ENCODE measurements at places on chromosomes 5 and 9. TPM values are rescaled to one million over a fixed set of nuclear protein-coding genes. Genes with fewer than 3 reads are reported as not detected.

DNA sequence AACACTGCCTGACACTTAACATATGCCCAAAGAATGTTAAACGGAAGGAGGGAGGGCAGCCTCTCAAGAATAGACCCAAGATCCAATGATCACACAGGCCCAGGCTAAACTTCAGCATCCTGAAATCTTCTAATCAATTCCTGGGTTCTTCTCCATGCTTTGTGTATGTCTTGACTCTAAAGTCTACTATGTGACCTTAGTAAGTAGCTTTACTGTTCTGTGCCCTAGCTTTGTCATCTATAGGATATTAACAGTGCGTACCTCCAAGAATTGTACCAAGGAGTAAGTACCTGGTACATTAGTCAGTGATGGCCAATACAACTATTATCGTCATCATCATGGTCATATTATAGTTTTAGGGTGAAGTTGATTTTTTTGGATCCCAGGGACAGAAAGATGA, 96.6 kb downstream of the SGCD start:
- no peaks in the 10 kb centered on the region for H3K27me3 ChIP-seq
- peaks cover 4% of the 10 kb centered on the region for H3K4me1 ChIP-seq
- H3K4me3 ChIP-seq, result no peak overlapping the region
- H3K27ac ChIP-seq, result no peak overlapping the region
- DNase-seq, result no peak

DNA sequence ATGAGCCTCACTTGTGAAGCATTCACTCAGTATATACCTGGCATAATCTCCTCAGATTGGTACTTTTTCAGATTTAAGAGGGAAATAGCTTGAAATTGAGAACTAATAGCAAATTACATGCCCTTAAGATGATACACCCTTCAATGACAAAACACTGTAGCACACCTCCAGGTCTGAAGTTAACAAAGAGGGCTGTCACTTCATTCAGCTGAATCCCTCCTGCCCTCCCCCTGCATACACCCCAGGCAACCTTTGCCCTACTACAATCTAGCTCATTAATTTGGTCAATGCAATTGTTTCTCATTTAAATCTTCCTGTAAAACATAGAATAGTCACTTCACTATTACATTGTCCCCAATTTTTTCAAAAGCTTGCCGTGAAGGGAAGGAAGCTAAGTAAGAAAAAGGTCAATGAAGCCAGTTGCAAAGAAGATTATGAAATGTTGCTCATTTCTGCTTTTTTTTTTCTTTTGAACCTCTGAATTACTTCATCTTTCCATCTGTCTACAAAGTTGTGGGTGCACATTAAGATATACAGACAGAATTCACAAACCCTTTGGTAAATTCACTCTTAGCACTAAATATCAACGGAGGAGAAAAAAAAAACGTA, 294.8 kb upstream of the PTGER4 start:
- no peak for DNase-seq
- no peaks in the 10 kb centered on the region for H3K36me3 ChIP-seq
- no peak overlapping the region for H3K27ac ChIP-seq
- H3K27me3 ChIP-seq, result no peaks in the 10 kb centered on the region

DNA sequence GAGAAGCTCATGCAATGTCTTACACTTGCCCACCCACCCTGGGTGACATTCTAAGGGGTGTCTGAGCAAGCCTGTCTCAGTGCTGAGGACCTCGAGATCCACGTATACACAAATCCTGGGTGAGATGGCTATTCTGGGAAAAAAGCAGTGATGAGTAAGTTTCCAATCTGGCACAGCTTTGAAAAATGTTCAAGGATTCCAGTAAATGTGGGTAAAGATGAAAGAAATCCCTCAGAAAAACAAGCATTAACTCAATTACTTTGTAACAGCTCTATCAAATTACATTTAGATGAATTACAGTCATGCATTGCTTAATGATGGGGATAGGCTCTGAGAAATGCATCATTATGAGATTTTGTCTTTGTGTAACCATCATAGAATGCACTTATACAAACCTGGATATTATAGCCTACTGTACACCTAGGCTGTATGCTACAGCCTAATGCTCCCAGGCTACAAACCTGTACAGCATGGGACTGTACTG, 26.9 kb downstream of the GOLM1 start:
- H3K4me3 ChIP-seq, result no peak overlapping the region
- H3K4me1 ChIP-seq, result no peaks in the 10 kb centered on the region
- no peak overlapping the region for H3K27ac ChIP-seq
- no peaks in the 10 kb centered on the region for H3K36me3 ChIP-seq
- DNase-seq, result no peak
- H3K27me3 ChIP-seq, result no peaks in the 10 kb centered on the region

DNA sequence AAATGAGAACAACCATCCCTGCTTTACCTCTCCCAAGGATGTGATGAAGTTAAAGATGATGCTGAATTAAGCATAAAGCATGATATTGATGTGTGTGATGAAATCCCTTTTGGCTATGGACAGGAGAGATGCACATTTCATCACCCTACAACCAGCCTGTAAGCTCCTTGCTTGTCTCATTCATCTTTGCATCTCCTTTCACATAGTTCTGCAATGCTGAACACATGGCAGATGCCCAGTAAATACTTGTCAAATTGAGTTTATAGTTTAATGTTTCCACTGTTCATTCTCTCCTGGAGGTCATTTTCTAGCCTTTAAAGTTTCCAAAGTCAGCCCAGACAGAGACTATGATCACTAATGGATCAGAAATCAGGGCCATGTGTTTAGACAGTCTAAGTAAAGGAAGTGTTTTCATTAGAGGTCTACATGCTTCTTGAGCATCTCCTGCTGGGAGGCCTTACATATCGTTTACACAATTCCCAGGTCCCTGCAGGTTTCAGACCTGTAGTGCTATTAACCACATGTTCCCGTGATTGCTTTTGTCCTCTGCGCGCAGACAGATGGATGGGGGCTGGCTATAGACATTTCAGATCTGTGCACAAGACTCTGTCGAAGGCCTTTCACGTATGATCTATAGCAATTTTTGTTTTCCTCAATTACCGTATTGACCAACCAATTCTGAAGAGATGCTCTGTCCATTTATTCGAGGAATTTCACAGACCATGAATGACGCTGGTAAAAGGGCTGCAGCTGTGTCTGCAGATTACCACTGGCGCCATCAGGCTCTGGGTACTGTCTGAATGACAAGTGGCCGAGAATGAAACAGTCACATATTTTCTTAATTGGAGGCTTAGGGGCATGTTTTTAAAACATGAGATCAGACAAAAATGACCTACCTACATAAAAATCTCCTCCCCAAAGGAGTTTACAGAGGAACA, 49.0 kb upstream of the CKMT2 start:
- no peaks in the 10 kb centered on the region for H3K36me3 ChIP-seq
- H3K4me1 ChIP-seq, result no peaks in the 10 kb centered on the region
- H3K4me3 ChIP-seq, result no peak overlapping the region
- H3K27me3 ChIP-seq, result no peaks in the 10 kb centered on the region

- no peaks in the 10 kb centered on the region for H3K27me3 ChIP-seq
- no peak for DNase-seq
- H3K4me1 ChIP-seq, result no peaks in the 10 kb centered on the region
- H3K36me3 ChIP-seq, result no peaks in the 10 kb centered on the region
- no peak overlapping the region for H3K4me3 ChIP-seq
Measured at GRCh38 chr9:76302947-76303550, 91.2 kb downstream of the RFK start.

GRCh38 chr9:87813119-87813463, 69.6 kb upstream of the SPATA31E1 start:
- no peak overlapping the region for H3K4me3 ChIP-seq
- H3K36me3 ChIP-seq, result no peaks in the 10 kb centered on the region
- no peak overlapping the region for H3K27ac ChIP-seq

DNA sequence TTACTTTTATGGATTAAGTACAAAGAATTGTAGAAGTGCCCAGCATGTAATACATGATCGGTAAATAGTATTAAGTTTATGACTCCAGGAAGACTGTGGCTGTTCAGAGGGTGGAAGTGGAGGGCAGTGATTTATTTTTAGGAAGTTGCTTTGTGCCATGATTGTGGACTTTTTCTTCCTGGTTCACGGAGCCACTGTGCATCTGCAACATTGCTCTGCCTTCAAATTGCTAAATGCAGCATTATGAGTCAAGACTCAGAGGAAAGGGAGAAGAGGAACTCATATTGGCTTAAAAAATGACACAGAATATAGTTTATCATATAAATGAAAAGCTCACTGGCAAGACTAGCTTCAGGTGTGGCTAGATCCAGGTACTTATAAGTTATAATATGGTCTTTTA, 301.5 kb downstream of the KCTD16 start:
- no peak overlapping the region for H3K4me3 ChIP-seq
- no peaks in the 10 kb centered on the region for H3K4me1 ChIP-seq
- no peak for DNase-seq
- H3K27me3 ChIP-seq, result no peaks in the 10 kb centered on the region
- no peaks in the 10 kb centered on the region for H3K36me3 ChIP-seq
- H3K27ac ChIP-seq, result no peak overlapping the region

DNA sequence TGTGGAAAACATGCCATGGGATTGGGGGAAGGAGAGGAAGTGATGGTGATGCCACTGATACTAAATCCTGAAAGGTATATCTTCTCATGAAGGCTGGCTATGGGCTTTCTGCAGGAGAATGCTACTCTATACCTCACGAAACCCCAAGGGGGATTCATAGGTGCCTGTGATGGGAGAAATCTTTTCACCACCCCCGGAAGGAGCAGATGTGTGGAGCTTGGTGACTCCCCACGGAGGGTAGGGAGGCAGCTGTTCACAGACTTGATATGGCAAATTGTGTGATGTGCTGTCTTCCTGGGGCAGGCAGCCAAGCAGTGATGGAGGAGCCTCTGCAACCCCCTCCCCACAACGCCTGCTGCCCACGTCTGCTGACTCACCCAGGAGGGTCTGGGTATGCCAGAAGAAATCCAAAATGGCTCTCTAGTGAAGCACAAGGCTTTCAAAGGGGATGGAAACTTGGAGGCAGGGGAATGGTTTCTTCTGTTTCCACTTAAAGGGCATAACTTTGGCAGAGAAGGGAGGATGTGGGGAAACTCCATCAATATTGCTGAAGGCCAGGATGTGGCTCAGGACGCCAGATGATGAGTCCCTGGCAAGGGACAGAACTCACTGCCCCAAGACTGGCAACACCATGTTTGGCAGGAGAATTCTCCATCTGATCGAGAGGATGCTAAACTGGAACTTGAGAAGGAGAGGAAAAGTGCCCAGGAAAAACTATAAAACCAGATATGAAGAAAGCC, 188.3 kb downstream of the GABBR2 start:
- no peaks in the 10 kb centered on the region for H3K36me3 ChIP-seq
- H3K4me3 ChIP-seq, result no peak overlapping the region
- no peak overlapping the region for H3K27ac ChIP-seq
- no peak for DNase-seq
- H3K4me1 ChIP-seq, result no peaks in the 10 kb centered on the region

DNA sequence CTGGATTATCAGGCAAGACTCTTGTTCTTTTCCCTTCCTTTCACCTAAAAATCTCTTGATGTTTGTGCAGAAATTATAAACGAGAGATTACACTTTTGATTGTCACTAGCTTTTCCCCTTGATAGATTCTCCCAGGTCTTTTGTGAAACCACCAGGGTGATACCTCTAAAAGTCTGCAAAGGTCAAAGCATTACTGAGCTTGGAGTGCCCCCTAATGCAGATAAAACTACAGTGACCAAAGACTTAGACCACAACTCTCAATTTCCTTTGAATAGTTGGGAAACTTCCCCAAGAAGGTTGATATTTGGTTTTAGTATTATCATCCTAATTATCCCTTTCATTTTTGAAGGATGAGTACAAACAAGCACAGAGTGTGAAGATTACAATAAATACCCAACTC, 173.1 kb downstream of the CYLC2 start:
- DNase-seq, result no peak
- no peak overlapping the region for H3K4me3 ChIP-seq
- H3K27me3 ChIP-seq, result no peaks in the 10 kb centered on the region
- no peak overlapping the region for H3K27ac ChIP-seq

DNA sequence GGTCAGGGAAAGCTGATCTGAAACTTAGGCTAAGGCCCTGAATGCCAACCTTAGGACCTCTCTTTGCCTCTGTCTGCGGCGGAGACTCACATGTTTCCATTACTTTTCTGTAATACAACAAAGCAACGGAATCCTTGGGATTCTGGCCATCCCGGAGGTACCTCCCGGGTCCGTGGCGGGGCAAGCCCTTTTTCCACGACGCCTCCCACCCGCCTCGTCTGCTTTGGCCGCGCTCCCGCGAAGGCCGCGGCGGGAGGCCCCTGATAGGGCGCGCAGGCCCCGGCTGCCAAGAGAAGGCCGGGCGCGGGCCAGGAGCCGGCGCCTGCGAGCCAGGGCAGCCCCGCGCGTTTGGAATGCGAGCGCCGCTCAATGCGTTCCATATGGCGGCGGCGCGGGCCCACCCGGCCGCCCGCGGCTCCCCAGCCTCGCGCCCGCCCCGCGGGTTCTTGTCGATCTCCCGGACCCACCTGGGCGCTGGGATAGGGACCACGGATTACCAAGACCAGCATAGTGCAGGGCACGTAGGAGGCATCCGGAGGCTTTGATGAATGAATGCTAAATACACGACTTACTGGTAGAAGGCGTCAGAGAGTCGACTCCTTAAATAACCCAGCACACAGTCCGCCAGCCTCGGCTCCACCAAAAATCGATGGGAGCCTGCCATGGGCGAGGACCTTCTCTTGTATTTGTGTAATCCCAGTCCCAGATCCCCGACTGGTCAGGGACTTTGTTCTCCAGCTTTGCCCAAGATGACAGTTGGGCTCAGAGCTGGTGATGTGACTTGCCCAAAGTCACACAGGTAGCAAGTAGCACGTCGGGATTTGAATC, 17.5 kb upstream of the PHF19 start:
- no peak for DNase-seq
- H3K4me1 ChIP-seq, result peaks cover 8% of the 10 kb centered on the region

- no peaks in the 10 kb centered on the region for H3K4me1 ChIP-seq
- no peak overlapping the region for H3K4me3 ChIP-seq
- no peak for DNase-seq
- no peak overlapping the region for H3K27ac ChIP-seq
- no peaks in the 10 kb centered on the region for H3K36me3 ChIP-seq
- no peaks in the 10 kb centered on the region for H3K27me3 ChIP-seq
Measured at GRCh38 chr5:28400076-28400475, 1361.7 kb upstream of the CDH9 start.

- no peak overlapping the region for H3K27ac ChIP-seq
- no peak for DNase-seq
- H3K4me3 ChIP-seq, result no peak overlapping the region
- no peaks in the 10 kb centered on the region for H3K27me3 ChIP-seq
- H3K36me3 ChIP-seq, result no peaks in the 10 kb centered on the region
Measured at GRCh38 chr5:38854907-38855306, 9.1 kb downstream of the OSMR start.

Gene BARHL1
- not detected for total RNA-seq

Gene ZNF474
- not detected for total RNA-seq

Gene PCDHA2
- total RNA-seq, result 0.12 TPM

Gene SPATA31A3
- total RNA-seq, result not detected

Gene OBP2B
- not detected for total RNA-seq
